KG1 (cell line): ENCODE measurements at places on chromosomes 5 and 9.
A peak's percentile ranks its signal among the peaks of the same experiment; 100 is the strongest.

GRCh38 chr5:151238303-151238741 is 14.4 kb upstream of the CCDC69 start:
- DNase-seq, result no peak

DNA sequence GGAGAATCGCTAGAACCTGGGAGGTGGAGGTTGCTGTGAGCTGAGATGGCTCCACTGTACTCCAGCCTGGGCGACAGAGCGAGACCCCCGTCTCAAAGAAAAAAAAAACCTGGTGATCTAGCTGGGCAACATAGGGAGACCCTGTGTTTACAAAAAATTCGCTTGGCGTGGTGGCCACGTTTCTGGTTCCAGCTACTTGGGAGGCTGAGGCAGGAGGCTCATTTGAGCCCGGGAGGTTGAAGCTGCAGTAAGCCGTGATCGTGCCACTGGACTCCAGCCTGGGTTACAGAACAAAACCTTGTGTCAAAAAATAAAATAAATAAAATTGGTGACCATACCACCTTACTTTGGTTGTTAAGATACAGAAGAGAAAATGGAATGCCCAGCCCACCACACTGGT is 1.8 kb upstream of the HNRNPAB start:
- no peak for DNase-seq

- DNase-seq, result no peak
These were observed 1.1 kb downstream of the OTP start for GRCh38 chr5:77637170-77637997.

DNA sequence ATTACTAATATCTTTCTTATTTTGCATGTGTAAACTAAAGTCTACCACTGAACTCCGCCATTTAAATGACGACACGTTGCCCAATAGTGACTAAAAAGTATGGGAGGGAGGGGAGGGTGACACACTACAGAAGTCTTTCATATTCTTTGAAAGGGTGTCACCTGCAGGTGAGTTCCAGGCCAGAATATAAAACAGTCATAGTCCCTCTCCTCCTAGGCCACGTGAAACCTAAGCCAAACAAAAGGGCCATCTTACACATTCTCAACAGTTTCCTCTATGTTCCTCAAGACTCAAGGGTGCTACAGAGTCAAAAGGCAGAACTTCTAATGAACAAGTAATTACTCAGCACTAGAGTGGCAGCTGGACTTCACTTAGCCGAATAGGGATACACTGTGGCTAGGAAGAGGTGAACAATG is 6.4 kb downstream of the CEMIP2 start:
- DNase-seq, result no peak

DNA sequence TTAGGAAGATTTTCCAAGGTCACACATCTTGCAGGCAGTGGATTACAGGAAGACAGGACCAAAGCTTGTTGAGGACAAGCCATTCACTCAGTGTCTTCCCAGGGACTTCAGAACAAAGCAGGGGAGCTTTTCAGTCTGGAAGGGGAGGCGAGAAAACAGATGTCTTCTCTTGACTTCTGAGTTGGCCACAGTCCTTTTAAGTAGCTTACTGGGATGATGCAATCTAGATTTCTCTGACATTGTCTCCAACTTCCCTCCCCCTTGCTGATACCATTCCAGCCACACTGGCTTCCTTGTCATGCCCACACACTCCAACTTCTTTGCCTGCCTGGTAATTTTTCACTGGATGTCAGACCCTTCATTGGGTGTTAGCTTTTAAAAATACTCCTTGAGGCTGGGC is 174.2 kb upstream of the TBC1D2 start:
- DNase-seq, result no peak

GRCh38 chr5:150051657-150052195 is 34.6 kb downstream of the CSF1R start:
- DNase-seq, result no peak

- DNase-seq, result no peak
These were observed 87.1 kb downstream of the SLC38A9 start for GRCh38 chr5:55624841-55625588.

- DNase-seq, result no peak
These were observed 33.4 kb downstream of the SLCO4C1 start for GRCh38 chr5:102262688-102263087.

GRCh38 chr5:66987949-66988838 is 208.4 kb downstream of the CD180 start:
- peak; percentile 18 for DNase-seq

- no peak for DNase-seq
These were observed 315.1 kb downstream of the CCDC171 start for GRCh38 chr9:15867988-15868387.
